H54 (cell line): ENCODE measurements at places on chromosomes 5 and 9.

GRCh38 chr9:26524267-26524666 is 368.3 kb downstream of the CAAP1 start:
- no peak for DNase-seq

GRCh38 chr9:21432672-21433425 is 7.4 kb upstream of the IFNA1 start:
- no peak for DNase-seq

DNA sequence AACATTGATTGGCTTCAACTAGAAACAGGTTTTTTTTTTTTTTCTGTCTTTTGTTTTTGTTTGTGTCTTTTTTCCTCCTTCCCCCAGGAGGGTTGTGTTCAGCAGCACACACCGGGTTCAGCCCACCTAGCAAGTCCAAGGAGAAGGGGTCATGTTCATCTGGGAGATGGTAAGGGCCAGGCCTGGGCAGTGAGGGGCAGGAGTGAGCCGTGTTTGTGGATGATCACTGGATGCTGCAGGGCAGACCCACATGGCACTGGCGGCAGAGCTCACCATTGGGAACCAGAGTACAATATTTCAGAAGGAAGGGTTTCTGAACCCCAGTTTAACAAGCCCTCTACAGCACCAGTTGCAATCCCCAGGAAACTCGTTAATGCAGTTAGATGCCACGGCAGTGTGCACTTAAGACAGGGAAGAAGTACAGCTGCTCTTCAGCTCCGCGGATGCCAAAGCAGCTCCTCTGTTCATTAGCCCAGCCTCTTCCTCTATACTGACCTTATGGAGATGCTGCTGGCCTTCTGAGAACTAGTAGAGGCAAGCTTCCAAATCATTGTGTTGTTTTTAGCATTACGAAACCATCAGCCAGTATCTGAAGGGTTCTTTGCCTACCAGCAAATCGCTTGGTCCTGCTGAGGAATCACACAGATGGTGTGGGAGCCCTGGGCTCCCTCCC is 508.2 kb upstream of the WWC1 start:
- DNase-seq: no peak

DNA sequence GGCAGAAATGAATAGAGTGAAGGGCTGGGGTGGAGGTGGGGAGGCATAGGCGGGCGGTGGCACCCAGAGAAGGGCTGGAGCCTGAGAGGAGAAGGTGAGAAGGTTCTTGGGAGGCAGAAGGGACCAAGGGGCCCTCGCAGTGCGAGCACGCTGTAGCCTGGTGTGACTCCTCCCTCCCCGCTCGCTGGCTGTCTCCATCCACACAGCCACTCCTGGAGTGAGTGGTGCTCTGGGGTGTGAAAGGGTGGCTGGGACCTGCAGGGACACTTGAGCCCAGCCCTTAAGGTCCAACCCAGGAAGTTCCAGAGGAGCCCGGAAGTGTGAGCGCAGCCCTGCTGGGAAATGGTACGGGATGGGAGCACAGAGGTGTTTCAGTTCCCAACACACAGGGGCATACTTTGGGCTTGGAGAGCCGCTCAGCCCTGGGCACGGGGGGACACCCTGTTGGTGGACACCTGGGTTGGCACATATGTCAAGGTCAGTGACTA is 9.3 kb upstream of the SCGB3A1 start:
- DNase-seq: no peak

DNA sequence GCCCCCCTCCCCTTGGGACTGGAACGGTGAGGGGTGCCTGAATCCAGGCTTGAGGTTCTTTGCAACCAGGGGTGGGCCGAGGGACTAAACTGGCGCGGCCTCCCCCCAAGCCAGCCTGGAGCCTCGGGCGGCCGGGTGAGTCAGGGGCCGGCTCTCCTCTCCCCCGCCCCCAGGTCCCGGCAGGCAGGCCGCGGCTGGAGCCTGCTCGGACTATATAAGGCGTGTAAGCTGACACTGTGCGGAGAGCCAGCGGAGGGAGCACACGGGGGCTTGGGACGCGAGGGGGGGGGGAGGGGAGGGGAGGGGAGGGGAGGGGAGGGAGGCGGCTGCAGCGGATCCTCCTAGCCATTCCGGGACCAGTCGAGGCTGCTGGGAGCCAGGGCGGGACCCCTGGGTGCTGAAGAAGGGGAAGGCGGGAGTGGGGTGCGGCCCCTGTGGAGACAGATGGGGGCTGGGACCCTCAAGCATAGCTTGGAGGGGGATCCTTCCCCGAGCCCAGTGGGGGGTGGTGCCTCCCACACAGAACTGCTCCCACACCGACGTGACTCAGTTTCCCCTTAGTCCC is 595 bp downstream of the PDLIM7 start:
- DNase-seq: peak; percentile 75

DNA sequence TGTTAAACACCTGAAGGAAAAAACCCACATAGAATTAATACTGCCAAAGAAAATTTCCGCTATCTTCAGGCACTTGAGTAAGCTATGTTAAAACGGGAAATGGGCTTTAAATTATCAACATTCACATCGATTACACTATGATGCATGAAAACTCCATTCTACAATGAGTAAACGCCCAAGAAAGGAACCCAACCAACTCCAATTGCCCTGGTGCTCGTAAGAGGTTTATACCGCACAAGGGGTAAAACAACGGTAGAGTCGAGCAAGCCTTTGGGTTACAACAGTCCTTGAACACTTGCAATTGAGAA is 1.0 kb downstream of the AGTPBP1 start:
- no peak for DNase-seq

GRCh38 chr9:20144197-20144596 is 355.4 kb upstream of the SLC24A2 start:
- no peak for DNase-seq

GRCh38 chr9:93013856-93014582 is 44.5 kb upstream of the SUSD3 start:
- no peak for DNase-seq

DNA sequence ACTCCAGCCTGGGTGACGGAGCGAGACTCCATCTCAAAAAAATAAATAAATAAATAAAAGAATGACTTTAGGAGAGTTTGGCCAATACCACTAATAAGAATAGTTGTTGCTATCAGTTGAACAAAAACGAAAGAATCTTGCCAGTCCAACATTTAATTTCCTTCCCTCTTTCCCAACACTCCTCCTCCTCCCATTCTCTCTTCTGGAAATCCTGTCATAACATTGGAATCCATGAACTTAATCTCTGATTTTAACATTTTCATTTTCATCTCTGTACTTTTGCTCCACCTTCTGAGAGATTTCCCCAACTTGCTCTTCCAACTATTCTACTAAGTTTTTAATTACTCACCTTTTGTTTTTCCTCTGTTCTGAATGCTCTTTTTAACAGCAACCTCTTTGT is 42.8 kb upstream of the CDK20 start:
- no peak for DNase-seq

DNA sequence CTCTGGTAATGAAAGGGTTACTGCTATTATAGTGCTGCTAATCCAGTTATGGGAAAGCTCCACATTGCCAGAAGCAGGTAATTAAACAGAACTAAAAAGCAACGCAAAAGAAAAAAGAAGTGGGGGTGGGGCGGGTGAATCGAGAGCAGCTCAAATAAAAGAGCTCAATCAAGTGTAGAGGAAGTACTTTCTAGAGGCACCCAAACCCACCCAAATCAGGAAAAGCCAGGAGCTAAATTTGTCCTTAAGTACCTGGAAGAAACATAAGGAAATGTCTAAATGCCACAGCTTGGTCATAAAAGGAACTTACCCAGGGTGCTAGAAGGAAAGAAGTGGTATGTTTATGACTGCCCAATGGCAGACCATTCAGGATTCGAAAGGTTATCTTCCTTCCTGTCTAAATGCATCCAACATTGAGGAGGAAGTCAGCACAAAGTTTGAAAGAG is 2.4 kb upstream of the RNF145 start:
- DNase-seq: no peak

DNA sequence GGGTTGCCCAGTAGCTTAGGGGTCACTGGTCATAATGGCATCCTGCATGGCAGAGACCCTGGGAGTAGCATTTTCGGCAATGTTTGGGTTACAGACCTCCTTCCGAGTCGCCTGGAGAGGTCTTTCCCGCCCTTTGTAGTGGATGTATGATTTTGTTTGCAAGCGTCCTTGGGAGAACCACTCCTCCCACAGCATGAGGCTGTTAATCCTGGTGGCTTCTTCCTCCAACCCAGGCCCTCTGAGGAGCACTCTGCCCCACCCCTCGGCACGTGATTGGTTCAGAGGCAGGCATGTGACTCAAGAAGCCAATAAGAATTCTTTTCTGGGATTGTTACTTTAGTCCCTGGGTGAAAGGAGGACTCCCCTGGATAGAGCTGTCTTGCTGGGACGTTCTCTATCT is 30.2 kb upstream of the GRHPR start:
- no peak for DNase-seq

GRCh38 chr5:7910738-7911428 is 41.9 kb downstream of the MTRR start:
- no peak for DNase-seq

DNA sequence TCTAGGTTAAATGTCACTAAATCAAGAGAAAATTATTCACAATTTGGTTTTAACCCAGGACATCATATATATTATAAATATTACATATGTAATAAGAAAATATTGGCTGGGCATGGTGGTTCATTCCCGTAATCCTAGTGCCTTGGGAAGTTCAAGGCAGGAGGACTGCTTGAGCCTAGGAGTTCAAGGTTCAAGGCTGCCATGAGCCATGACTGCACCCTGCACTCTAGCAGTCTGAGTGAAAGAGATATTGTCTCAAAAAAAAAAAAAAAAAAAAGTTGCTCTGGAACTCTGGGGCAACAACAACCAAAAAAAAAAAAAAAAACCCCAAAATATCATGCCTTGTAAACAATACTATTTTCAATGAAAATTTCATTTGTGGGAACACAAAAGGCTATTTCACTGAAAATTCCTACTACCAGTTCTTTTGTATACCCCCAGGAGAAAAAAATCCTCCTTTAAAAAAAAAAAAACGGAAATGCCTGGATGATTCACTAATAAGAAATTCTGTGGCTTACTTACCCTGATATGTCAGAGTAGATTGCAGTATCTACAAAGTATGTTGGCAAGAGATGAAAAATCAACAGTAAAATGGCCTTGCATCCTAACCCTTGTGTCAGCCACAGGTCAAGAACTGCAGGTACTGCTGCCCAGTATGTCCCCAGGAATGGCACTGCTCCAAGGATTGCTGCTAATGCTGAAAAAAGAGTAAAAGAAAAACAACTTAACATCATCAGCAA is 22.6 kb upstream of the CTNNAL1 start:
- peak; percentile 69 for DNase-seq

GRCh38 chr9:5909976-5910375 is 19.3 kb downstream of the MLANA start:
- no peak for DNase-seq
